ELF-1 (cell line): ENCODE measurements at places on chromosomes 11 and 22.
A peak's percentile ranks its signal among the peaks of the same experiment; 100 is the strongest.

GRCh38 chr22:30287648-30288418, 1.5 kb downstream of the CASTOR1 start:
- DNase-seq, result peak; percentile 98

- no peak for DNase-seq
Measured at GRCh38 chr11:43316451-43316850, 4.7 kb downstream of the API5 start.

- DNase-seq, result no peak
Measured at GRCh38 chr22:32380991-32381390, 23.3 kb downstream of the RFPL3 start.

GRCh38 chr11:76579056-76579751, 91.3 kb downstream of the LRRC32 start:
- peak; percentile 89 for DNase-seq

DNA sequence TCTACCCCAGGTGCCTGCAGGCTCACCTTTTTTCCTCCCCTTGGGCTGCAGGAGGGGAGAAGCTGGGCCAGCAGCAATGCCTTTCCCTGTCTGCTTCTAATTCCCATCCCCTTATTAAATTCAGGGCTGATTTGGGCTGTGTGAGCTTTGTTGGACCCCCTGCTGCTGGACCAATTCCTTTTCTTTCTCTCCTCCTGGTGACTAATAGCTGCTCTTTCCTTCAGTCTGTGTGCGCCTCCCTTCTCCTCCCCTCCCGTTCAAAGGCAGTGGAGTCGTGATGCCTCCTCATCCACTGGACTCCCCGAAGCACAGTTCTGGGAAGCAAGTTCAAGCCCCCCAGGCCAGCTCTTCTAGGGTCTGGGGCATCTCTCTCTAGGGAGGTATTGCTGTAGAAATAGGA, 567.9 kb upstream of the CADM1 start:
- DNase-seq, result peak; percentile 52

DNA sequence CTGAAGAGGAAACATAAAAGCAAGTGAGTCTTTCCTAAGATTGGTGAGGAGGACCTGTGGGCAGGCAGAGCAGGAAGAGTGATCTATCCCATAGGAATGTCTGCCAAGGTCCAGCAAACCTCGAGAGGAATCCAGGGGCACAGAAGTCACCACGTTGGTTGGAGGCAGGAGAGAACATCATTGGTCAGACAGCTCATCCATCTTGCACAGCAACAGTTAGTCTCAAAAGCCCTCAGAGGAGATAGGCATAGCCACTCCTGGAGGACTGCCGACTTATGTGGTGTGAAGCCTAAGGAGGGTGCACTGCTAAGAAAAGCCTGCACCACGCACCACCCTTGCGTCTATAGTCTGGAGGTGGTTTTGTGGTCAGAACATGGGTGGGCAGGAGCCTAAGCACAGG, 109.1 kb downstream of the RASSF10 start:
- no peak for DNase-seq

GRCh38 chr11:39021539-39021938, 2423.5 kb upstream of the RAG2 start:
- DNase-seq, result no peak

DNA sequence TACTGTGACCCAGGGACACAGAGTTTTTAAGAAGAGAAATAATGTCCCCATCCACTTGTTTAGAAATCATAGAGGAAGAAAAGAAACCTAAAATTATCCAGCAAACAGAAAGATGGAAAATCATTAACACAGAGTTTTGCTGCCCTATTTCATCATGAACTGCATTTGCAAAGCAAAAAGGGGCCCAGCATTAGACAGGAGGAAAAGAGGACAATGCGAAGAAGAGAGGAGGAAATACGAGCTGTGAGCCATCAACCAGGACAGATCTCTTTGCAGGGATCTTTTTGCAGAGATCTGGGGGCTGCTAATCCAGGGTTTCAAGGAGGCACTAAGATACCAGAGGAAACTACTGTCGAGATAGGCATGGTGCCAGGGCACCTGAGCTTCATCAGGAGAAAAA, 14.4 kb upstream of the NCAM1 start:
- no peak for DNase-seq

GRCh38 chr11:47337229-47337924, 15.1 kb downstream of the MYBPC3 start:
- no peak for DNase-seq

DNA sequence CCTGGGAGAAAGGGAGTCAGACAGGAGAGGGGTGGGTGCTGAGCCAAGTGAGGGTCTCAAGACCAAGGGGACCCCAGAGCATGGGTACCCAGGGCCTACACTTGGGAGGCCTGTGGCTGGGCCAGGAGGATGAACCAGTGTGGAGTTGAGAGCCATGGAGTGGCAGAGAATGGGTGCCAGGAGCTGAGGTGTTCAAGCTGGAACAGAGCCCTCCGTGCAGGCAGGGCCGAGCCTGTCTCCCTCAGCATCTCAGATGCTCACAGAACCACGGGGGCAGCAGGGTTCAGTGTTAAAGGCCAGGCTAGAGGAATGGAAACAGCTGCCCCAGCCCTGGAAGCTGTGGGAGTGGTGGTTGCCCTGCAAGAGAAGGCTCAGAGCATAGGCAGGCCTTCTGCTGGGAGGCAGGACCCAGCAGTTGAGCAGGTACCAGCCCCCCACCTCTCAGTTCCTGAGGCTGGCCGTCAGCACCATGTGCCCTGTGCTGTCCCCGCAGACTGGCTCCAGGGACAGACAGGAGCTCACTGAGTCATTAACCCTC, 32.3 kb downstream of the RSPH14 start:
- DNase-seq, result no peak

GRCh38 chr11:72703267-72704008, 29.2 kb upstream of the PDE2A start:
- DNase-seq, result peak; percentile 74

- DNase-seq, result peak; percentile 67
Measured at GRCh38 chr11:79708319-79708932, 267.6 kb upstream of the TENM4 start.

GRCh38 chr11:18285841-18286240, 19.8 kb downstream of the SAA1 start:
- no peak for DNase-seq

GRCh38 chr22:31177420-31178162, 17.6 kb downstream of the RNF185 start:
- DNase-seq, result no peak

DNA sequence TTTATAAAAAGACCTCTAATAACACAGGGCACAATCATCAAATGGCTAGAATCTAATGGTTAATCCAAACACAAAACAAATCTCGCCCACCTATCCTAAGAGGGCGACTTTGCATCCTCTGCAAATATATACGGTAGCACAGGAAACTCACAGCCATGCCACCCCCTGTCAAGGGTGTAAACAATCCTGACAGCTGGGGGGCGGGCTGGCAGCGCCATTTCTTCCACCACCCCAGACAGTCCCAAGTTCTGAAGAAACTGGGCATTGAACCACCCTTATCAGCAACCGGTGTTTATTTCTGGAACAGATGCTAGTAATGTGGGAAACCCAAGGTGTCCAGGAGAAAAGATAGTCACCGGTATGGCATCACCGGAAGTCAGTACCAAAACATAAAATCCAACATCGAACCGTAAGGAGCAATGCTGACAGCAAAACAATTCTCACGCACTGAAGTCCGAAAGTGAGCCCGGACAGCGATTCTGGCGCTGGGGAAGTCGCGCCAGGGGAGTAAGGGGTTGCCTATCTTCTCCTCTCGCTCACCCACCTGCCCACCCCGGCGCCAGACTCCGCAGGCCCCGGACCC, 825 bp downstream of the FBXO3 start:
- no peak for DNase-seq
